ENCODE measurements at places on chromosomes 16 and 17. TPM values are rescaled to one million over a fixed set of nuclear protein-coding genes. Genes with fewer than 3 reads are reported as not detected.
A peak's percentile ranks its signal among the peaks of the same experiment; 100 is the strongest.

Gene PLLP
- total RNA-seq = 43.2 TPM

Gene NPIPB9
- total RNA-seq = not detected

Gene SDR42E2
- total RNA-seq = not detected

Gene C17orf107
- 5.2 TPM for total RNA-seq

Gene MBTPS1
- 75.5 TPM for total RNA-seq

Gene ABCC6
- total RNA-seq = 45.1 TPM

Gene SYT17
- 9.2 TPM for total RNA-seq

DNA sequence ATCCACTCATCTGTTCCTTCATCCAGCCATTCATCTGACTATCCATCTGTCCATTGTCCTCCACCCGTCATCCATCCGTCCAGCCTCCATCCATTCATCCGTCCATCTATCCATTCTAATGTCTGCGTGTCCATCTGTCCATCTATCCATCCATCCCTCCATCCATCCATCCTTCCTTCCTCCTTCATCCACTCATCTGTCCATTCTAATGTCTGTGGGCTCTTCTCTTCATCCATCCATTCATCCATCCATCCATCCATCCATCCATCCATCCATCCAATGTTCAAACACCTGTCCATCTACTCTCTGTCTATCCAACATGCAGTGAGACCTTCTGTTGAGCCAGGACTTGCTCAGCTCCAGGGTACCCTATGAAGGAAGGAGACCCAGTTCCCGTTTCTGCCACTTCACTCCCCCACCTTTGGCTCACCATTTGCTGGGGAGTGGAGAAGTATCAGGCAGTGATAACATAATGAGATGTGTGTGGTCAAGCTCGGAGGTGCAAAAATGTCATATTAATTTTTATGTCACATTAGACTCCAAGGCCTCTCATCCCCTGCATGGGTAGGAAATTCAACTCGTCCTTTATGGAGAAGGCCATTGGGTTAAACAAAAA lies 36.5 kb upstream of the ADGRG1 start:
- DNase-seq = no peak

- no peak for DNase-seq
Observed at GRCh38 chr17:37458805-37459204, 30.9 kb upstream of the DUSP14 start.

GRCh38 chr17:47660064-47660492 lies 10.4 kb downstream of the KPNB1 start:
- no peak for DNase-seq

- no peak for DNase-seq
Observed at GRCh38 chr16:13521356-13521755, 398.6 kb upstream of the ERCC4 start.

GRCh38 chr17:28570716-28571360 lies 486 bp downstream of the PIGS start:
- no peak for DNase-seq

DNA sequence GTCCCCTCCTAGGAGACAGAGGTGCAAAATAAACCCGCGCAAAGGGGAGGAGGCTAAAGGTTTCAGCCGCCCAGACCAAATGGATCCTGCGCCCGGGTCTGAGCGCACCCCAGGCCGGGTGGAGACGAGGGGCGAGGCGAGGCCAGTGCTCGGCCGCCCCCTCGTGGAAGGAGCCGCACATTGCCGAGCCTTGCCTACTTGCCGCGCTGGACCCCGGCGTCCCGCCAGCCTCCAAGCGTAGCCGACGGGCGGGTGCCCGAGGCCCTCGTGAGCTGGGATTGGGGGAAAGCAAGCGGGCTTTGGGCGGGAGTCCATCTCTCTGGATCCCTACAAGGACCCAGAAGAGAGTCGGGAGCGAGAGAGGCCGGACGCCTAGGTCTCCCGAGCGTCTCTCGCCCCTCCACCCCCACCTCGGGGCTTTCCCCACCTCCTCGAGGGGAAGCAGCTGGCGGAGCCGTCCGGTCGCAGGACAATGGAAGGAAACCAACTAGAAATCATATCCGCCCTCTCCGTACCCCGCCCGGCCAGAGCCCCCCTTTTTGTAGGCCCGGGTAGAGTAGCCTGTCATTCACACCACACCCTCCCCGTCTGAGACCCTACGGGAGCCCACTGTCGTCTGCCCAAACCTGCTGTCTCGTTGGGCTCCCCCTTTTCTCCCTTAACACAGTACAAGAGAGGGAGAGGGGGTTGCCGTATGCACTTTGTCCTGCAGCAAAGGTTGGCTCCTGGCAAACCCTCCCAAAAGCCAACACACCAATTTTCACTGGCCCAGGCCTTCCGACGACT lies 664 bp upstream of the BCL6B start:
- DNase-seq = peak; percentile 84

GRCh38 chr16:88681084-88681680 lies 5.1 kb downstream of the SNAI3 start:
- peak; percentile 69 for DNase-seq

GRCh38 chr17:18203308-18203707 lies 19.7 kb downstream of the ALKBH5 start:
- DNase-seq = no peak

GRCh38 chr16:22665048-22665797 lies 148.7 kb upstream of the HS3ST2 start:
- no peak for DNase-seq

Measured in body of pancreas (tissue), 4 donors.